Endodermal cell (in vitro differentiated cells): ENCODE measurements at places on chromosomes 4 and X. TPM values are rescaled to one million over a fixed set of nuclear protein-coding genes. Genes with fewer than 3 reads are reported as not detected.
A peak's percentile ranks its signal among the peaks of the same experiment; 100 is the strongest.

GRCh38 chr4:8662776-8663175 is 70.2 kb downstream of the CPZ start:
- DNase-seq = no peak

- no peak for DNase-seq
Observed at GRCh38 chr4:24001486-24002329, 111.9 kb upstream of the PPARGC1A start.

GRCh38 chr4:183434666-183435190 is 9.7 kb upstream of the CDKN2AIP start:
- DNase-seq = no peak

DNA sequence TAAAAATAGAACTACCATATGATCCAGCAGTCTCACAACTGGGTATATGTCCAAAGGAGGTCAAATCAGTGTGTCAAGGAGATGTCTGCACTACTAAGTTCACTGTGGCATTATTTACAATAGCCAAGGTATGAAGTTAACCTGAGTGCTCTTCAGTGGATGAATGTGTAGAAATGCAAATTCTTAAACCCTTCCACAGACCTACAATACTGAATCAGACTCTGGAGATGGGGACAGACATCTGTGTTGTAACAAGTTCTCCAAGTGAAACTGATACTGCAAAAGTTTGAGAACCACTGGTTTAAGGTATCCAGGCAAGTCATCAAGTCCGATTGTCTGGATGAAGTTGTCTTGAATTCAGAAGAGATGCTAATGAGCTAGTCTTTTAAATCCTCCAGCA is 38.5 kb downstream of the SMAD1 start:
- no peak for DNase-seq

- DNase-seq = no peak
Observed at GRCh38 chr4:118790544-118790943, 45.4 kb downstream of the SEC24D start.

GRCh38 chrX:119087121-119087520 is 14.3 kb downstream of the CT47C1 start:
- DNase-seq = no peak

DNA sequence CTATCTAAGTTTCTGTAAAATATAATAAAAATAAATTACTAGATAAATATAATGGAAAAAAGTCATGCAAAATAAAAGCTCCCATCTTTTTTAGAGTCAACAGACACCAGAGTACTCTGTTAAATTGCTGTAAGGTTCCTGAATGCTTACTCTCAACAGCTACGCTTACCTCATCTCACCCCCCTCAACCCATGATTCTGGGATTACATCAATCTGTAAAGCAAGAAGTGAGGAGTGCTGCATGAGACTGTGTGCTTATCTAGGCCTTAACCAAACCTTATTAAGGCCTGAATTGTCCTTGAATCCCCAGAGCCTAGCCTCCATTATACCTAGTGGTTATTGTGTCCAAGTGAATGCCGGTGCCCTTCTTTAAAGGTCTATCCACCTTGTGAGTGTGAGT is 735.8 kb downstream of the RPA4 start:
- no peak for DNase-seq

- DNase-seq = no peak
Observed at GRCh38 chr4:23734000-23734399, 155.8 kb downstream of the PPARGC1A start.

GRCh38 chr4:163385466-163385865 is 41.8 kb downstream of the NPY5R start:
- peak; percentile 46 for DNase-seq

DNA sequence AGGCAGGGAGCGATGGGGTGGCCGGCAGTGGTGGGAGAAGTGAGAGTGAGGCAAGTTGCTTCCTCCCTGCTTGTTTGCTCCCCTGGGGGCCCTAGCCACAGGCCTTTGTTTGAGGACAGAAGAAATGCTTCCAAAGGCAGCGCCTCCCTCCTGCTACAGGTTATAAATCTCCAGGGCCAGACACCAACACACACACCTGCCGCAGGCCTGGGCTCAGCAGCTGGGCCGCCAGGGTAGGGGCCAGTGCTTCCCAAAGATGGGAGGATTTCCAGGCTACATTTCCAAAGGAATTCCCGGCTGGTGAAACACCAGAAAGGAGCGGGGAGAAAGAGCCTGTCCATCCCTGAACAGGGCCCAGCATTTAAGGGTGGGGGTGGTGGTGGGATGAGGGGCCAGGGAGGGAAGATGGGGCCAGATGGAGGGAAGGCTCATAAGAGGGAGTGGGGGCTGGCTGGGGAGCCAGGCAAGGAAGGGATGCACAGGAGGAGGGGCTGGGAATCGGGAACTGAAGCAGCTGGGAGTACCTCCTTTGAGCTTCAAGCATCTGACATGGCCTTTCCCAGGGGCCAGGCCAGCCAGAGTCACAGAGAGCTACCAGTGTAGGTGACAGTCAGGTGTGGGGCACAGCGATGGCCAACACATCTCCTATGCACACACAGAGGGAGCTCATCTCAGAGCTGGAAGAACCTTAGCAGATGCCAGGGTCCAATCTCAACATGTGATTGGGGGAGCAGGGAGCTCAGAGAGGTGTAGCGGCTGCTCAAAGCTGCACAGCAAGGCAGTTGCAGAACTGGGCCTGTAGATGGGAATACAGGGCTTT is 143.9 kb downstream of the PJA1 start:
- peak; percentile 51 for DNase-seq

DNA sequence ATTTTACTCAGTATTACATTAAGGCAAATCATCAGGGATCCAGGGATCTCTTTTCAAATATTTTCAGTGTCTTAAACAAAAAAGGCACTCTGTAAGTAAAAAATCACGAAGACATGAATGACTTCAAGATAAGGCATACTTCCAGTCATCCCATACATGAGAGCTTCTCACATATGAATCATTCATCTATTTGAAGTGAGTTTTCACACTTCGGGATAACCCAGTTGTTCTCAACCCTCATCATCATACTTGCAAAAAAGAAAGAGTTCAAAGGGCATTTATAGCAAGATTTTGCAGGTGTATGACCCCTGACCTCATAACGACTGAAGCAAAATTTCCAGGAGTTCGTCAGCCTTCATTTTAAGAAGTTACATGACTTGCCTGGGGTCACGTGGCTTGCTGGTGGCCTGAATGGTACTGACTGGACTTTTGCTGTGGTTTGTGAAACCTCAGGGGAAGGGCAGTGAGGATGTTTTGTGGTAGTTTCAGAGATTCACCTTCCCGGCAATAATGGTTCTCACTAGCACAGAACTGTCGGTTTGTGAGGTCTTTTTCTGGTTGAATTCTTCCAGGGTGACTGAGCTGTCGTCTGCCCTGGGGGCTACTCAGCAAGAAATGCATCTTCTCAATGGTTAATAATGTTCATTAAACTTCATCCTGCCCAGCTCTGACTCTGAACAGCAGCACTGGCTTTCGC is 115.8 kb upstream of the SHISA3 start:
- no peak for DNase-seq

DNA sequence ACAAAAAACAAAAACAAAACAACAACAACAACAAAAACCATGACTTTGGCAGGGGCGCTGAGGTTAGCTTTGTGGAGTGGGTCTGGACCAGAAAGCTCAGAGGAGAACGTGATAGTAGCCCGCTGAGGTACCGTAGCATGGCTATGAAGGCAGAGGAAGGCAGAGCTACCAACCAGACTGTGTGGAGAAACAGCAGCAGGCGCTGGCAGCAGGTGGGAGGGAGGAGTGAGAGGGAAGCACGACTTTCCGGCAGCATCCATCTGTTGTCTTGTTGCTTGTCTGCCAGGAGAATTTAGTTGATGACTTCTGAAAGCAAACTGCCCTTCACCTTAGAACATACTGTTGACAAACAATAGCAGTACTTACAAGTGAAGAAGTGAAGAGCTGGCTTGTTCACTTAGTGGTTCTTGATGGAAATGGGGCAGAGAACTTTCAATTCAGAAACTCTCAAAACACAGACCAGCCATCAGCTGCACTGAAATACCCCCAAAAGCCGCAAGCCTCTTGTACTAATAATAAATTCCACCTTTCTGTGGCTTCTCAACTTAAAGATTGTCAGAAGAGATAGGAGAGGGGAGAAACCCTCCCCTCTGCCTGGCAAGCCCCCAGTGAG is 447.2 kb downstream of the SLITRK2 start:
- no peak for DNase-seq

GRCh38 chrX:16466640-16467432 is 183.1 kb upstream of the S100G start:
- no peak for DNase-seq

- DNase-seq = no peak
Observed at GRCh38 chrX:154444755-154445246, 860 bp downstream of the FAM50A start.

GRCh38 chrX:44733931-44734330 is 109.9 kb upstream of the DUSP21 start:
- DNase-seq = no peak

DNA sequence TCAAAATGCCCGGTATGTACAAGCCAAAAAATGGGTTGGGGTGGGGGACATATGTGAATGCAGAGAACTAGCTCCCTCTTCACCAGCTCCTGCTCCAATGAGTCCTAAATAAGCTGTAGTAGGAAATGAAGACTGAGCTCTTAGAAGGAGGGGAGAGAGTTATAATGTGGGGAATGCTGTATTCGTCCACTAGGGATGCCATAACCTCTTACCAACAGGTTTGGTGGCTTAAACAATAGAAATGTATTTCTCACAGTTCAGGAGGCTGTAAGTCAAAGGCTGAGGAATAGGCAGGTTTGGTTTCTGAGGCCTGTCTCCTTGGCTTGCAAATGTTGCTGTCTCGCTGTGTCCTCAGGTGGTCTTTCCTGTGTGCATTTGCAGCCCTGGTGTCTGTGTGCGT is 4.4 kb upstream of the INPP4B start:
- no peak for DNase-seq

DNA sequence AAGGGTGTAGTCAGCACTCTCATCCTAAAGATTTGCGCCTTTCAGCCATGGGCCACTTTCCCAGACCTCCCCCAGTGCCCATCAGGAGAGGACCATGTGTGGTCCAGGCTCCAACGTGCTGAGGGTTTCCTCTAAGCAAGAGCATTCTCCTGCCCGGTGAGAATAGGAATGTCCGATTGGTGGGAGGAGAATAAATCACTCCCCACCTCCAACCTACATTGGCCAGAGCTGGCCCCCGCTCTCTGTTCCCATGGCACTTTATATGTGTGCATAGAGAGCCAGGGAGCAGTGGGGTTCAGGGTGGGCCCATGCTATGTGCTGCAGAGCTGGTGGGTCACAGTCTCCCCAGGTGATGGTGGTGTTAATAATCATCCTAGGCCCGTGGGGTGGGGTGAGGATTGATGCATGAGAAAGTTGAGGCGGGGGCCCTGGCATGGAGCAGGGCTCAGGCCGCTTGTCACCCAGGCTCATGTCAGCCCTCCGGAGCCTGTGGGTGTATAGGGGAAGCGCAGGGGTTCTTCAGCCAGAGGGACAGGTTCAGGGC is 6.8 kb upstream of the SORCS2 start:
- peak; percentile 43 for DNase-seq

GRCh38 chr4:46889410-46889809 is 19.6 kb downstream of the COX7B2 start:
- DNase-seq = no peak

GRCh38 chrX:39777623-39778025 is 320.1 kb downstream of the BCOR start:
- no peak for DNase-seq

DNA sequence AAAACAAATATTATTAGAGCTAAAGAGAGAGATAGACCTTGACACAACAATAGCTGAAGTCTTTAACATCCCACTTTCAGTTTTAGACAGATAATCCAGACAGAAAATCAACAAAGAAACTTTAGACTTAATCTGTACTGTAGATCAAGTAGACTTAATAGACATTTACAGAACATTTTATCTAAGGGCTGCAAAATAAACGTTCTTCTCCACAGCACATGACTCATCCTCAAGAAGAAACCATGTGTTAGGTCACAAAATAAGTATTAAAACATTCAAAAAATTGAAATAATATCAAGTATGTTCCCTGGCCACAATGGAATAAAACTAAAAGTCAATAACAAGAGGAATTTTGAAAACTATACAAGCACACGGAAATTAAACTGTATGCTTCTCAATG is 1510.3 kb upstream of the PCDH10 start:
- DNase-seq = no peak

DNA sequence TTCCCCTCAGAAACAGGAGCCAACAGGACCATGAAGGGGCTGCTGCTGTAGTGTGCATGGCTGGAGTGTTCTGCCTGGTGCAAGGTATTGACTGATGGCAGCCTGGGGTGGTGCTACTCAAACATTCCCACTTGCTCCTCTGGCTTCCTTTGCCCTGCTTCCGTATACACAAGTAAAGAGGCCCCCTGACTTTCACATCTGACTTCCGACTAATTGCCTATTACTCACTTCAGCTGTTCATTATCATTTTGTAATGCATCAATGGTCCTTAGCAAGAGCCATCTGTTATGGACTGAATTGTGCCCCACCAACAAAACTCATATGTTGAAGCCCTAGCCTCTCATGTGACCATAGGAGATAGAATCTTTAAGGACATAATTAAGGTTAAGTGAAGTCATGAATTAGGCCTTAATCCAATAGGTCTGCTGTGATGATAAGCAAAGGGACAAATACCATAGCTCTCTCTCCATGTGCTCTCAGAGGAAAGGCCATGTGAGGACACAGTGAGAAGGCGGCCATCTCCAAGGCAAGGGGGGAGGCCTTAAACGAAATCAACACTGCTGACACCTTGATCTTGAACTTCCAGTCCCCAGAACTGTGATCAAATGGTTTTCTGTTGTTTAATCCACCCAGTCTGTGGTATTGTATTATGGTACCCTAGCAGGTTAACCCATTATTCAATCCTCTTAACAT is 122.5 kb upstream of the CLNK start:
- no peak for DNase-seq

- DNase-seq = no peak
Observed at GRCh38 chr4:53444954-53445353, 67.5 kb downstream of the FIP1L1 start.

- no peak for DNase-seq
Observed at GRCh38 chrX:110806145-110806544, 10.5 kb upstream of the CHRDL1 start.

- DNase-seq = no peak
Observed at GRCh38 chr4:41815473-41815872, 66.9 kb upstream of the PHOX2B start.

- no peak for DNase-seq
Observed at GRCh38 chr4:96681218-96681617, 841.3 kb downstream of the PDHA2 start.

Gene VEGFD
- total RNA-seq = 0.42 and 0.63 TPM in 2 replicates

Gene DAPP1
- total RNA-seq = not detected in 3 replicates

Gene XKRX
- 0.99 and 1.1 TPM in 2 replicates for total RNA-seq

Gene FAM184B
- 0.07 TPM in 2 replicates for total RNA-seq

Gene FAM236D
- total RNA-seq = not detected in 2 replicates

Gene TIGD4
- total RNA-seq = 1.1 to 3.0 TPM (median 2.9 TPM) in 3 replicates

Gene CABS1
- 4.5 and 6.3 TPM in 2 replicates for total RNA-seq

Gene FRAS1
- 76.4 to 96.9 TPM (median 78.3 TPM) in 3 replicates for total RNA-seq

Gene GABRB1
- total RNA-seq = not detected in 2 replicates

Gene ZNF157
- 0.97 and 1.6 TPM in 2 replicates for total RNA-seq

Gene RHOH
- total RNA-seq = 9.4 and 11.7 TPM in 2 replicates

Gene OPHN1
- 2.0 and 2.9 TPM in 2 replicates for total RNA-seq

Gene GLRA2
- not detected in 2 replicates for total RNA-seq

Gene HAND2
- 0.16 TPM in 1 of 3 replicates, not detected in the others for total RNA-seq

Gene CXCR3
- not detected in 2 replicates for total RNA-seq

Gene ADAM29
- total RNA-seq = not detected in 2 replicates

Gene HCFC1
- 42.7 to 93.7 TPM (median 93.4 TPM) in 3 replicates for total RNA-seq
